ENCODE measurements at places on chromosomes 2 and 18.

DNA sequence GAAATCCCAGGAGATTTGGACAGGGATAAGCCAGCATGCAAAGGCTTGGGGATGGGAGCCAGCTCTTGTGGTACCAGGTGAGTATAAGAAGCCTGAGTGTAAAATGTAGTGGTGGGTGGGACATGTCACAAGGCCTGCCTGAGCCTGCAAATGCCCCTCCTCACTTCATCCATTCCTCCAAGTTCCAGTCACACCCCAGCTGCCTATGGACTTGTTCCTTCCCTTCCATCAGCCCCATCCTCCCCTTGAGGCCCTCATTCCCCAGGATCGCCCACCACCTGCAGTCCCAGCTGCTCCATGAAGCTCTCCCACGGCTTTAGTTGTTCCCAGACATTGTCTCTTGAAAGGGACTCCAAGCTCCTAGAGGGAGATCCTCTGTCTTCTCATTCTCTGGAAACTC is 81.5 kb downstream of the MARCO start:
- DNase-seq = no peak

DNA sequence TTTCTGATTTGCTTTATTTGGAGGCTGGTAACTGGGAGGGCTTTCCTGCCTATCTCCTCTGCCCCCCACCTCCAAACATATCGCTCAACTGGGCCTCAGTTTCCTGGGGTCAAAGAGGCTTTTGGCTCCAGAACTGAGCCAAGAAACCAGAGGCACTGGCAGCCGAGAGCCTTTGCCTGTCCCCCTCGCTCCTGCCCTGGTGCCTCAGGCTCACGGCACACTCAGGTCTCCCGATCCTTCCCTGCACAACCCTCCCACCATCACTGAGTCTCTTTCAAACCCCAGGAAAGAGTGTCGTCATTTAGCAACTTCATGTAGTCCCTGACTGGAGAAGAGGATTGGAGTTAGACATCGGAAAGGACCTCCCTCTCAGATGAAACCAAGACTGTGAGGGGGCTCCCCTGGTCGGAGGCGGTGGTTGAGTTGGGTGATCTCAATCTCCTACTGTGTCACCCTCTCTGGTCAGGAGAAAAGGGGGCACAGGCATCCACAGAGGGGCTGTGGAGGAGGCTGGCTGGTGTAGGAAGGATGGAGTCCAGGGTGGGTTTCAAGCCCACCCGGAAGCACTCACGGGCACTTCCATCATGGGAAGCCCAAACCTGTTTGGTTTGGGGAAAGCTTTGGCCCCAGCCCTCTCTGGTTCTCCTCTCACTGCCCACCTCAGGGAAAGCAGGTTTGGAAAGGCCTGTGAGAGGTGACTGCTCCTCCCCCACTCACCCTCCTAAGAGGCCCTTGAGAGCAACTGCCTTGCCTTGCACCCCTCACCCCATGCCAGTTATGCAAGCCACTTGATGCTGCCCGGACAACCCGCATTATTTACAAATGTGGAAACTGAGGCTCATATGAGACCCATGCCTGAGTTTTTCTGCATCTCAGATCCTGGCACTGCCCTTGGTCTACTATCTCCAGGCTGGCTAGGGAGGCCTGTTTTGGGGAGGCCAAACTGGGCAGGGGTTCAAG is 62.3 kb downstream of the TNS1 start:
- DNase-seq = no peak

DNA sequence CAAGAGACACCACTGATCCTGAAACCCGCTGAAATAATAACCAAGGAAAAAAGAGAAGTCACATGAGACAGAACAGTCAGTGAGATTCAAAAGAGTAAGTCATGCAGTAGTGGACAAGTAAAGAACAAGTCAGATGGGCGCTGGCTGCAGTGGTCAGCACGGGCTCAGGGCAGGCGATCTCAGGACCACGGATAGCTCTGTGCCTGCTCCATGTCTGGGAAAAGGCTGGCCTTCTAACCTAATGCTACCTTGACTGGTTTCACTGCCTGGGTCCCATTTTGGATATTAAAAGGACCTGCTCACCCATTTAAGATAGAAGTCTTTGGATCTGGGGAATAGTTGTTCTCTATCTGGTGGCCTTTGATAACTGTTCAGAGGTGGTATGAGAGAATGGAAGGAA is 61.7 kb upstream of the LCLAT1 start:
- DNase-seq = no peak

DNA sequence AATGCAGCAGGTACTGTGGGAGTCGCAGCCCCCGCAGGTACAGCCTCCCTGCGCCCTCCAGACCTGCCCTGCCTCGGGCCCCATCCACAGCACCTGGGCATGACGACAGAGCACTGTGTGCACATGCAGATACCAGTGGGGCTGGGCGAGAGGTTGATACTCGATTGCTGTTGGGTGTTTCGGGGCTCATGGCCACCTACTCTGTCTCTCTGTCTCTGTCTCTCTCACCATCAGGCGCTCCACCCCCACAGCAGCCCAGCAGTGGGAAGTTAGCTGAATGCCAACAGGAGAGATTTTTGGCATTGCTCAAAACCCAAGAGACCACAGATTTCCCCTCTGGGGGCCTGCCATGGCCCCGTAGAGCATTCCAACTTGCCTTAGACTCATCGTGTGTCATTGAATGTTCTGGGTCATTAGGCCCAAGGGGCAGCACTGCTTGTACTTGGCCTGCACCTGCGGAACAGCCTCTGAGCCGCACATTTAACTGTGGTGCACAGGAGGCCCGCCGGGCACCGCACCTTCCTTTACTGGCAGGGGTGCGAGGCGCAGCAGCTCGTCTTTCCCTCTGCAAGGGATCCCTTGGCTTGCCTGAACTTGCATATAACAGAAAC is 18.8 kb downstream of the KCNIP3 start:
- peak; percentile 62 for DNase-seq

- DNase-seq = no peak
Measured at GRCh38 chr2:138306626-138307025, 194.9 kb upstream of the SPOPL start.

DNA sequence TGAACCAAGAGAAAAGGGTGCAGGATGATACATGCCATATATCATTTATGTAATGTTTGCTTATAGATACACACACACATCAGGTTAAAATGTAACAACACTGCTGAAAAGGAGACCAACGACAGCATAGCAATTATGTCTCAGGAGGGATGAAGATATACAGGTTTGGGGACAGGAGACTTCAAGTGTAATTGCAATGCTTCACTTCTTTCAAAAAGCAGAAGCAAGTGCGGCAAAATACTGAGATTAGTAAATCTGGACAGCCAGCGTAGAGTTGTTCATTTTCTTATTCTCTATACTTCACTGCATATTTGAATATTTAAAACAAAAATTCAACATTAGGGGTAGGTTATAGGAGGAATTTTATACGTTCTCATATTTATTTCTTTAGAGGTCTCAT is 87.2 kb downstream of the L3MBTL4 start:
- no peak for DNase-seq

GRCh38 chr18:73838107-73838506 is 309.5 kb downstream of the FBXO15 start:
- no peak for DNase-seq

GRCh38 chr2:175049661-175050060 is 44.5 kb upstream of the CHN1 start:
- DNase-seq = no peak

DNA sequence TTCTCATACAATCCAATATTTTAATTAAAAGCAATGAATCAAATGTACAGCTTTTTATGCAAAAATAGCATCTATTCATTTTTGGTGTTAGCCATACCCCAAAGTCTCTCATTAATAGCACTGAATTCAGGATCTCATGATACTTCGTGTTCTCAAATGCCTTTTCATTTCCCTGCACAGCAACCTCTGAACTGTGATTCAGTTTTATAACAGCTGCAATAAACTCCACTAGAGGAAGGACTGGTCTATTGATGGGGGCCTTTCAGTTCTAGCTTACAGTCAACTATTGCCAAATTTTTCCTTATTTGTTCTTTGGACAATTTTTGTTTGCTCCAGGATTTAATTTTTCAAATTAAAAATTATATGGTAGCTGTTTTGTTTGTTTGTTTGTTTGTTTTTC is 4.8 kb upstream of the TMEM87B start:
- DNase-seq = no peak

- DNase-seq = no peak
Measured at GRCh38 chr2:96955762-96956161, 30.6 kb downstream of the FAM178B start.

DNA sequence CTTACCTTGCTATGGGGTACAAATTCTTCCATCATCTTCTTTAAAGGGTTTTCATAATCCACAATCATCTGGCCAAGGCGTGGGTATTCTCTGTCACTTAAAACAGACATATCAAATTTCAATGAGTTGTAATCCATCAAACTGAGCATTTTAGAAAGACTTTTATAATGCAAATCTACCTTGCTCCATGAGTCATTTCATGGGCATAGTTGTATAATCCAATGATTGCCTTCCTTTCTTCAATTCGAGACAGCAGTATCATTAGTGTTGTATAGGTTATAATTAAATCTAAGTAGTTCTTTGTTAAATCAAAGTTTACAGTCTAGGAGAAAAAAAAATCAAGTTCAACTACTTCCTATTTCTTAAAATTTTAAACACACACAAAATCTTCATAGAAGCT is 36.3 kb downstream of the NCKAP1 start:
- DNase-seq = no peak

DNA sequence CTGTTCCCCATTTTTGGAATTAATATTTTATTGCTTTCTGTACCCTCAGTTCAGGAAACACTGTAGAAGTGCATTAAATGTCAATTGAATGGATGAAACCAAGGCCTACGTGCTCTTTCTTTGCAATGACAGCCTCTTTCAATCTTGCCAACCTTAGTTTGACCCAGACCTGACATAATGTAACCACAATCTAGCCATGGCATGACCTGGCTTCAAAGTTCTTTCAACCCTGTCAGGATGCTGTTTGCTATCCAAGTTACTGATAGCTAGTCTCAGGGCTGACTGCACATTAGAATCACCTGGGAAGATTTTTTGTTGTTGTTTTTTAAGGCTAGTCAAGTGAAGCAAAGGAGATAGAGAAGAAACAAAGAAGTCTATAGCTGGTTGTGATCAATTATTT is 190.9 kb upstream of the PKDCC start:
- DNase-seq = no peak

DNA sequence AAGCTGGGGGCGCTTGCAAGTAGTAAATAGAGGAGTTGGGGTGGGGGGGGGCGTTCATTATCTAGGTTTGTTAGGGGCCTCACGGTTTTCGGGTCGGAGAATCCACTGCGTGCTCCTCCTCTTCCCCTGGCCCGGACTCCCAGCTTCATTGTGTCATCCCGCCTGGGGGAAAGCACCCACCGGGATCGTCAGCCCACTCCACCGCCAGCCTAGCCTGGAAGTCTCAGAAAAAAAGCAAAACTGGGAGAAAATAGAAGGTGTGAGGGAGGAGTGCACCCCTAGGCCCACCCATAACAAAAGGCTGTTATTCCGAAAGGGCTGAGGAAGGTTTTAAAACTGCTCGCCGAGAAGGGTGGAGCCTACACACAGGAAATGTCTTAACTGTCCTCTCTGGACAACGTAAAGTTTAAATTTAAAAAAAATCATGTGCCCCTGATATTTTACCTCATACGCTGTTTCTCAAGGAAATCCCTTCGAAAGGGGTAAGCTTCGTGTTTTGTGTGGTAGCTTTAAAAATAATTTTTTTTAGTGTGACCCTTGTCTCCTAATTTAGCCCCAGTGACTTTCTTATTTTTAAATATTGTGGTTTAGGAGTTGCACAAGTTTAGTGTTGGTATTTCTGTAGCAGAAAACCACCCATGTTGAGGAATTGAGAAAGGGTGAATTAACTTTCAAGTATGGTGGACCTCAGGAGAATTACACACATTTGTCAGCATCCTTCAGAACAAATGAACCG is 104.2 kb downstream of the SPTBN1 start:
- no peak for DNase-seq

DNA sequence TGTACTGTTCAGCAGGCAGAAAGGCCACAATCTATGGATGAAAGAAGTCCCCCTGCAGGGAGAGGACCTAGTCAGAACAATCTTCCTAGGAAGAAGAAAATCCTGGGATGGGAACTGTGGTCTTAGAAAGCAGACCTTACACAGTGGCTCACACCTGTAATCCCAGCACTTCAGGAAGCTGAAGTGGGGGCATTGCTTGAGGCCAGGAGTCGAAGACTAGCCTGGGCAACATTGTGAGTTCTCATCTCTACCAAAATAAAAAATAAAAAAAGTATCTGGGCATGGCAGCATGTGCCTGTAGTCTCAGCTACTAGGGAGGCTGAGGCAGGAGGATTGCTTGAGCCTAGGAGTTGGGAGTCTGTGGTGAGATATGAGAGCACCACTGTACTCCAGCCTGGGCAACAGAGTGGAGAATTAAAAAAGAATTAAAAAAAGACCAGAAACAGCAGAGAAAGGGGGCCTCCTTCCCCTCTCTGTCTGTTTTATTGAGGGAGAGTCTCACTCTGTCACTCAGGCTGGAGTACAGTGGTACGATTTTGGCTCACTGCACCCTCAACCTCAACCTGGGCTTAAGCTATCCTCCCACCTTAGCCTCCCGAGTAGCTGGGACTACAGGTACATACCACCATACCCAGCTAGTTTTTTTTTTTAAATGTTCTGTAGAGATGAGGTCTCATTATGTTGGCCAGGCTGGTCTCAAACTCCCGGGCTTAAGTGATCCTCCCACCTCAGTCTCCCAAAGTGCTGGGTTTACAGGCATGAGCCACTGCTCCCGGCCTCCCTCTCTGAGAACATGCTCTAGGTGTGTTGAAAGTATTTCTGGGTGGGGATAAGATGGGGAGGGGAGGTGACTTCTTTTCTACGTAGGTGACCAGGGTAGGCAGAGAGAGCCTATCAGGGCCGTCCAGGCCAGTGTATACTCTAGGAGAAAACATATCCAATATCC is 7.4 kb downstream of the RHOB start:
- DNase-seq = no peak

DNA sequence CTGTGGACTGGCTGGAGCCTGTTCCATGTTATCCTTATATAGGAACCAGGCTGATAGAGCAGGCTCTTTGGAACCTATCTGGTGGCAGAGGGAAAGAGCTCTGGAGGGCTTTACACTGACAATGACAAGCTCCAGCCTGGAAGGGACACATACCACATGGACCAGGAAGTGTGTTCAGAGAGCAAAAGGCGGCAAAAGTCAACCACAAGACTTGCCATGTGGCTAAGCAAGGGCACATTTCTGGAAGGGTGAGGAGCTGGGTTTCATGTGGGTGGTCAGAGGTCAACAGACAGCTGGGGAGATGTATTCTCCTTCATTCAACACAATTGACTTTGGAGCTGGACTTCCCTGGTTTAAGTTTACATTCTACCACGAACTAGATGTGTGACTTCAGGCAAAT is 325.2 kb downstream of the DYSF start:
- DNase-seq = no peak

GRCh38 chr2:58664523-58665151 is 423.5 kb upstream of the FANCL start:
- no peak for DNase-seq

GRCh38 chr18:21099442-21099841 is 12.2 kb downstream of the ROCK1 start:
- DNase-seq = no peak

GRCh38 chr2:233329489-233330135 is 22.0 kb downstream of the SAG start:
- DNase-seq = no peak

- no peak for DNase-seq
Measured at GRCh38 chr2:197673106-197673505, 2.3 kb downstream of the RFTN2 start.

GRCh38 chr2:165837122-165837521 is 43.1 kb upstream of the GALNT3 start:
- DNase-seq = no peak

All from BJ (cell line).